ENCODE measurements at places on chromosomes 2 and 18.
A peak's percentile ranks its signal among the peaks of the same experiment; 100 is the strongest.

GRCh38 chr2:122706757-122707223 lies 951.3 kb downstream of the TSN start:
- no peak for DNase-seq

GRCh38 chr18:74284191-74284979 lies 7.4 kb downstream of the CYB5A start:
- no peak for DNase-seq

- DNase-seq: no peak
These were observed 222.3 kb downstream of the IKZF2 start for GRCh38 chr2:212929116-212929515.

GRCh38 chr2:105546628-105546974 lies 147.8 kb upstream of the FHL2 start:
- DNase-seq: peak; percentile 43

DNA sequence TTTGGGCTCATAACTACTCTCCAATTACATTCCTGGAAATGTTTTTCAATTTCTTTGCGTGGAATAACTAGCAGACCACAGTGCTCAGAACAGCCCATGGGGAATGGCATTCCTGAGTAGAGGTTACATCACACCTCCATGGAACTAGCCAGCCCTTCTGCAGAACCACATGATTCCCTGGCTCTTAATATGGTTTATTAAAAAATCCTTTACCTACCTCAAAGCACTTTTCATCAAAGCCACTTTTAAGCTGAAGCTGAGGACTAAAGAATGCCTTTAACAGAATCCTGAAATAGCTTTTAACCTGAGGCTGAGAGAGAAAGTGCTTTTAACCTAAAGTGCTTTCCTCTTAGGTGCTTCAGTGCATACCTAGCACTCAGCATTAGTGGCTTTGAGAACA lies 376.3 kb downstream of the ARHGAP15 start:
- no peak for DNase-seq

- no peak for DNase-seq
These were observed 43.1 kb upstream of the LONRF2 start for GRCh38 chr2:100365434-100365833.

Data from T-cell (primary cell).